Retina (tissue), 1 donor: ENCODE measurements at places on chromosomes 7 and 10.
A peak's percentile ranks its signal among the peaks of the same experiment; 100 is the strongest.

GRCh38 chr10:130048081-130048480, 62.5 kb downstream of the C10orf143 start:
- no peak for DNase-seq

- DNase-seq, result no peak
Measured at GRCh38 chr7:139118234-139118804, 8.8 kb upstream of the ZC3HAV1 start.

DNA sequence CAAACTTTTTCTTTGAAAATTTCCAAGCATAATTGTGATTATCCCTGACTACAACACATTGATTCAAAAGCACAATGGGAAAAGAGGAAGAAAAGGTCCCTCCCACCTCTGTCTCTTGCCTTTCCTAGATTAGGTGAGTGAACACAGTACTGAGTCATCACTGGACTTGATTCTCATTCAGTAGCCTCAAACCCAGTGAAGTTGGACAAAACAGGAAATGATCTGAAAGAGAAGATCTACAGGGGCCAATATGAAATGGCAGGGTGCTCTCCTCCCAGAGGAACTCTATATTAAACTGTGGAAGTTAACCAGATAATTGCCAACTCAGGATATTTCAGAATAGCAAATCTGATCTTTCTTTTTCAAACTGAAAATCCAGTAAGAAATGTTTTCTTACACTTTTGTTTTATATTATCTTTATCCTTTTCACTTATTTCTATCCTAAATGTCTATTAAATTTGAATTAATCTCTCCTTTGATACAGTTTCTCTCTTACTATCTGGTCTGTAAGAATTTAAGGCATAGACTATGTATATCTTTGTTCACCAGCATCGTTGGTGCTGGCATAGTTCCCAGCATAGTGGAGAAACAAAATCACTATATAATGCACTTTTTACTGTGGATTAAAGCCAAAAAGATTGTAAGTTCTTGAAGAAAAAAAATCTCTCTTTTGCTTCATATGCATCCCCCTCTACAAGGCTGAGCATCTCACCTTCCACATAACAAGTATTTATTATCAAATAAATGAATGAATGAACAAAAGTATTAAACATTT, 41.4 kb upstream of the IKZF1 start:
- no peak for DNase-seq

DNA sequence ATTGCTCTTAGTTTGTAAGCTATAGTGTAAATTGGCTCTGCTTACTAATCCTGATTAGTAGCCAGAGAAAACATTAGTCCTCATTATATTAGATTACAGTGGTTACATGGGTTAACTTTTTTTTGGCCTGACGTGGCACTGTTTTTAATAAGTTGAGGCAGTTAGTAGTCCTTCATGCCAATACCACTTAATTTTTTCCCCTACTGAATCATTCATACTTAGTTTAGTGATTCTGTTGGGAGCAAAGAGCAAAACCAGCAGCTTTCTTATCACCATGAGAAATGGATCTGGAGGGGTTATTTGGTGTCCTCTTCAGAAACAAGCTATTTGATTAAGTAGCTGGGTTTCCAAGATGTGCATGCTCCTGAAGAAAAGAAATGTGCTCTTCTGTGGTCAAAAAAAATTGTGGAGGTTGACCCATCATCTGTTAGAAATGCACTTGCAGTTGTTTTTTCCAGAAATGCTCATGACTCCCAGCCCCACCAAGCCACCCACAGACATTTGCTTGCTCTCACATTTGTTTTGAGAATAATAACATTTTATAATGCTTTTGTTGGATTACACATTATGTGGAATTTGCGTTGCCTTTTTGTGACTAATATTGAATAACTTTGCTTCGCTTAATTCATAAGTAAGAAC, 258.5 kb downstream of the HDAC9 start:
- no peak for DNase-seq

DNA sequence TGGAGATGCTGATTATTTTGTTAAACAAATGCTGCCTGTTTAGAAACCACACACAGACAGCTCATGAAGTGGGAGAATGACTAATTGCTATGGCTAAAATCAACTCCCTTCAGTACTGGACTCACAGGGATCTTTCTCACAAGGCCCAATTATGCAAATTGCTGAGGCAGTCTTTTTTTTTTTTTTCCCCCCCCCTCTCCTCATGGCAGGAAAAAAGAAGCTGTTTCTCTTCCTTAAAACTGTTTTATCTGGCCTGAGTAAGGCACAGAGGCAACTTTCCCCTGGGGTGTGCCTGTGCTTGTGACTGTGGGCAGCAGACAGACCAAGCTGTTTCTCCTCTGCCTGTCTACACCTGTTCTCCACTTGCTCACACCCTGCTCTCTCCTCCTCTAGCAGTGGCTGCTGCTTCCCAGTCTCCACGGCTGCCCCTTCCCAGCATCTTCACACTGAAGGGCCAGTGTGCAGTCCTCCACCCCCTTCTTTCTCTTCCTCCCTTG, 65.4 kb upstream of the STEAP1B start:
- no peak for DNase-seq

DNA sequence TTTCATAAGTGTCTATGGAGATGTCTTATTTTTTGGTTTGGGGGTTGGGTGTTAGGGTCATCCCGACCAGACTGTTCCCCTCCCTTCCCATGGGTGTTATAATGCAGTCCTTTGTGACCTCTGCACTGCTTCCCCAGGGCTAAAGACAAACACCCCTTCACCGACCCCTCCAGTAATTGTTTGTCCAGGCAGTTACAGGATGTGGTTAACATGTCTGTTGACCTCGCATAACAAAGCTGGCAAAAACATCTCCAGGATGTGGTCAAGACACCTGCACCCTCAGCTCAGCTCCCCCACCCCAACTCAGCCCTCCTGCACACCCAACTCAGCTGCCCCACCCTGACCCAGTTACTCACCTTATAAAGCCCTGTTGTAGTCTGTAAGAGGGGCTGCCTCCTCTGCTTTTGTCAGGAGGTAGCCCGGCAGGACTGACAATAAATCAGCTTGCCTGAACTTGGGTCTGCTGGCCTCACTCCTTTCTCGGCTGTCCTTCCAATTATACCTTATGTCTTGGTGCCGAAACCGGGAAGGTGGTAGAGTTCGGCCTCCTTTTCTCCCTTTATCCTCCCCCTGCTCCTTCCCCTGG, 102.2 kb downstream of the ZNF92 start:
- DNase-seq, result no peak

DNA sequence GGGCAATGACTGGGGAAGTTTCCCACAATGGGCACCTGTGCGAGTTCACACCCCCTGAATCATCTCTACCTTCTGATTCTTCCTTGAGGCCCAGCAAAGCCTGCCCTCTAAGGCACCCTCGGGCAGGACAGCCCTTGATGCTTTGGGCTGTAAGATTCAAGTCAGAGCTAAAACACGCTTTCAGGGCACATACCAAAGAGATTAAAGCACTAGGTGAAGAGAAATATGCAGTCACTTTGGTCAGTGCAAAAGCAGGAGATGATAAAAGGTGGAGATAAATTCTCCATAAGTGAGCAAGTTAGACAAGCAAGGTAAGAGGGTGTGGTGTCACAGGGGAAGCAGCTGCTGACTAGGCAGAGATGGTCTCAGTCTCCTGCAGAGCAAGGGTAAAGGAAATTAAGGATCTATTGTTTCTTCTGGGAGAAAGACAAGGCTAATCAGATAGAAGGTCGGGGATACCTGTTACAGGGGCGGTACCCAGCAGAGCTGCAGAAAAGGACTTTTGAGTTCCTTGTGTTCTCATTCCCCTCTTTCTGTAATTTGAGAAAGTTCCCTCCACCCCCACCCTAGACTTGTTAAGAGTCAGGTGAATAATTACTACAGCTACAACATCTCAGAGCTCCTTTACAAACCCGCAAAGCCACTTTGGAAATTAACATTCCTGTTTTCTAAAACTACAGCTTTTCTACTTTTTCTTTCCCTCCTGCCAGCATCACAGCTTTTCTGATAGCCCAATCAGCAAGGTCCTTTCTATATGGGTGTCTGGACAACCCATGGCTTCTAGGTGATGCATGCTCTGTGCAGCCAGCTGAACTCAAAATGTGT, 26.4 kb downstream of the PDLIM1 start:
- DNase-seq, result no peak

DNA sequence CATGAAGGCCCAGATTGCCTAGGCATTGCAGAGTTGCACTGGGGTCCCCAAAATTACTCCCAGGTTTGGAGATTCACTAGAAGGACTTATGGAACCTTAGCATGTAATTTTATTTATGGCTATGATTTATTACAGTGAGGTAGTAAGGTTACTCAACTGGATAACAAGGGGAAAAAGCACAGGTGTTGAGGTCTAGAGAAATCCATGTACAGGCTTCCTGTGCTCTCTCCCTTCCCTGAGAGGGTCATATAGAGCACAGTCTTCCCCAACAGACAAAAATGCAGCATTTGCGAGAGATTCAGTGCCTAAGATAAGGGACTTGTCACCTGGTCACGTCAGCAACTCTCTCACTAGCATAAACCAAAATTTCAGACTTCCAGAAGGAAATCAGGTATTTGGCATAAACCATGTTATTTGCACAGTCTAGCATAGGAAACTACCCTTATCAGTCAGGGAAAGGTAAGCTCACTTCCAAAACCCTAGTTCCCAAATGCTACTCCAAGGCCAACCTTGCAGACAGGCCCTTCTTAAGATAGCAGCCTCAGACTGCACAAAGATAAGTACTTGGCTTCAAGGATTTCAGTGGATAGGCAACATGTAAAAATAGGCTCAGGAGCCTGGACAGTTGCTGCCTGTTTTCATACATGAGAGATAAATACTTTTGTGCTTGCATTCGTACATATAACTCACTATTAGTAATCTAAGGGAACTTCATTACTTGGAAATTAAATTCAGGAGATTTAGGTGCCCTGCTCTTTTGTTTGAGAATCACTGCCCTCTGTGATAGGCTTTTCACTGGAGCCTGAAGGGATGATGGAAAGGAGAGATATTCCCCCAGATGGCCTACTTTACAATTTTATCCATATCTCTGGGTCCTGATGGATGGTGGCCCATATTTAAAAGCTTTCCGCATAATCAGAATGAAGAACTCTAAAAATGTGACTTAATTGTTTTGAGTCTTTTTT, 378.4 kb upstream of the LRGUK start:
- DNase-seq, result no peak

GRCh38 chr10:133241501-133242205, 4.0 kb downstream of the VENTX start:
- DNase-seq, result no peak

DNA sequence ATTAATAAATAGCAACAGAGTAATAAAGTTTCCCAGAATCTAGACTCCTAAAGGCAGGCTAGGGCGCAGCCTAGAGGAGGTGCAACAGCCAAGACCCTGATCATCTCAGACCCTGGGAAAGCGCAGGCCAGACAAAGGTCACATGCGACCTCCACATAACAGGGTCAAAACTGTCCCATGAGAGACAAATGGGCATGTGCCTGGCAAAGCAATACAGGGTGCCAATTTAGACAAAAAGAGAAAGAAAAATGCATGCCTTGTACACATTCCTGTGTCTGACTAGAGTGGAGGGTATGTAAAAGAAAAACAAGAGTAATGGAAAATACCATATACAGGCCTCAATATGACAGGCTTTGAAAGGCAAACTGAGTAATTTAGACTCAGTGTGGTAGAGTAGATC, 22.2 kb downstream of the MPP7 start:
- DNase-seq, result no peak

DNA sequence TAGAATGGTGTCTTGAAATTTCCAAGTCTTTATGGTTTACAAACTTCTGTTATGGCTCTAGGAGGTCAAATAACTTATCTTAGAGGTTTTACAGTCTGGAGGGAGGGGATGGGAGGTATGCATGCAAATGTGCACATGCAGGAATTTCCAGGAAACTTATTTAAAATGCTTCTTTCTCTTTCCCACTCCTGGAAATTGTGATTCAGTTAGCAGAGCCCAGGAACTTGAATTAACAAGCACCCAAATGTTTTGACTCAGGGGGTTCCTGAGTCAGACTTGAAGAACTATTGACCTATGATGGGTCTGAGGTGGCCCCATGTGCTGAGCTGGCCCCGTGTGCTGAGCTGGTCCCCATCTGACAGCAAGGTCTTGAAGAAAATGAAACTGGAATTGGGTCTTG, 669.4 kb downstream of the INHBA start:
- DNase-seq, result no peak

- DNase-seq, result no peak
Measured at GRCh38 chr7:146136357-146136875, 19.8 kb downstream of the CNTNAP2 start.

DNA sequence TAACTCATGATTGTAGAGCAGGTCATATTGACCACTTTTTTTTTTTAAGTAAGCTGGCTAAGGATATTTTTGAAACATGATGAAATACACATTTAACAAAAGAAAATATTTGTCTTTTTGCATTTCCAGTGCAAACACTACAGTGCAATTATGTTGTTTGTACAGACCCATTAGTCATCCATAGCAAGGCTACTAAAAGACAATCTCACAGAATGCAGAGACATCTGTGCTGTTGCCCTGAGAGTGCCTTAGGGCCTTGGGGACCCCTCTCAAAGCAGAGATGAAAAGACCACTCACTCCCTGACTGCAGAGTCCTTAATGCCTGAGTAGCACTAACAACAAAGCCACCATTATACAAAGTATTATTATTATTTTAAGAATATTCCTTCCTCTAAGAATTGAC, 104.5 kb downstream of the NRCAM start:
- DNase-seq, result peak; percentile 18

- DNase-seq, result no peak
Measured at GRCh38 chr7:47887016-47887640, 61.1 kb downstream of the PKD1L1 start.

GRCh38 chr10:88899886-88900285, 19.8 kb downstream of the STAMBPL1 start:
- no peak for DNase-seq

GRCh38 chr10:96964131-96964530, 132.0 kb downstream of the LCOR start:
- no peak for DNase-seq
